ENCODE measurements at places on chromosomes 3 and 15.

DNA sequence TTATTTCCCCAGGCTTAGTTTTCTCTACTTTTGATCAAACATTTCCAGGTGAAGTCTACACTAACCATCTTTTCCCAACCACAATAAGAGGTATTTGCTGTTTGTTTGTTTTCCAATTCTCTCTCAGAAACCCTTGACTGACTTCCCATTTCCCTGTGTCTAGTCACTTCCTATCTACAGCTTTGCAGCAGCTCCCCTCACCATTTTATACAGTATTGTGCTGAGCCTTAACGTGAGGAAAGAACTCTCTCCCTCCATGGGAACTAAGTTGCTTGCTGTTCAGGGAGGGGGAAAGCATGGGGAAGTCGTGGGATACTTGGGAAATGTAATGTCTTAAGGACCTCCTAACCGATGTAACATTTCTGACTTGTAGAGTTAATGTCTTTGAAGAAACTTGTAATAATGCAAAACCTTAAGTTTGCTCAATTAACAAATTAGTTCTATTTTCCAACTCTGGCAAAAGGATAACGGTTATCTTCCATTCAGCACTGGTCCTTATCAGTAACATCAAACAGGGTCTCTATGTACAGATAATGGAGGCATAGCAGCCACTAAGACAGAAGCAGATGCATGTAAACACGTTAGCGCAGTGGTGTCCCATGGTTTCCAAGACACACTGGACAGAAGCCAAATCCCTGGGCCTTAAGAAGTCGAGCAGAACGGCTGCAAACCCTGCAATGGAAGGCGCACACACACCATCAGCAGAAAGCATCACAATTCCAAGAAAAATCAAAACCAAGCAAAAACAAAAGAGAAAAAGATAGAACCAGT, 39.7 kb downstream of the NPTN start:
- DNase-seq: no peak

DNA sequence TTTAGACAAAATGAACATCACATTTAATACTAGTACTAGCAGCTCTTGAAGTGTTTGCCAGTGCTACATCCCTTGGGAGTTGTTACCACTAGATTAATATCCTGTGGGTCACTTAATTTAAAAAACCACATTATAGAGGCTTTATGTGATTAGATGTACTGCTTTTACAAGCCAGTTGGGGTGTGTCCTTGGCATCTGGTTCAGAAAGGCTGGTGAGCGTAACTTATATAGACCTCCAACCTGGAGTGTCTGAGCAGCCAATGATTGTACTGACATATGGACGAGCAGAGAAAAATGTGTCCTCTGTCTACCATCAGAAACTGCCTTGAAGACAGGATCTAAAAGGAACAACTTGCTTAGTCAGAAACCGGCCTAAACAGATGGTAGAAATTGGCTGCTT, 306.2 kb upstream of the ATP11B start:
- DNase-seq: no peak

GRCh38 chr15:53193149-53193548, 403.0 kb upstream of the ONECUT1 start:
- DNase-seq: no peak

GRCh38 chr15:70479056-70479455, 284.3 kb downstream of the UACA start:
- no peak for DNase-seq

DNA sequence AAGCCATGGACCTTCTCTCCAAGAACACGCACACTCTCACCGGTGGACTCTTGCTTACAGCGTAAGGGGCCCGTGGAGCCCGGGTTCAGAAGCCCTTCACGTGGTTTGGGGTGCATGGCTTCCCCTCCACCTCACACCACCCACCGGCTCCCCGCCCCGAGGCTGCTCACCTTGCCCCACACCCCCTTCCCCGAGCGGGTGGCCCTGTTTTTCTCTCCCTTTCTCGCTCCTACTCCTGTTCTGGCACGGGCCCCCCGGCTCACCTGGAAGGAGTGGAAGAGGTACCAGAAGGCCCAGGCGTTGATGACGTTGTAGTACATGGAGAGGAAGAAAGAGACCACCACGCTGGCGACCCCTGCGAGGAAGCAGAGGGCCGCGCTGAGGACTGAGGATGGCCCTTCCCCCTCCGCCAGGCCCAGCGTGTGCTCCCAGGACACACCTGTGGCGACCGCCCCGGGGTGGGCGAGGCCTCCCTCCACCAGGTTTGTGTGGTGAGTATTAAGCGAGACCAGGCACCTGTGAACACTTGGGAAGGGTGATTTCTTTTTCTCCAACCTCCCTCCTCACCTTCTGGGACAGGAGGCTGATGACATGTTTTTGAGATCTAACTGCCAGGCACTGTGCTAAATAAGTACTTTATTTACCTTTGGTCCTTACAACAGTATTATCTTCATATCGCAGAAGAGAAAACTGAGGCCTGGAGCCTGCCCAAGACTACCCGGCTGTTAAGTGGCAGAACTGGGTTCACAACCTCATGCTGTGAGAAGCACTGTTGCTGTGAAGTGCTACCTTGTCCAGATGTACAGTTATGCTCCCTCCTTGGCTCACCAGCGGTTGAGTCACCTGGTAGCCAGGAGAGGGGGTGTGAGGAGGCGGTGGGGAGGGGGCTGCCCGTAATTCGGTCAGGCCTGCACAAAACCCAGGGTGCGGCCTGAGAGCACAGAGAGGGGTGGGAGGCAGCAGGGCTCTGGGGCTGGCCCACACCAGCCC, 16.3 kb downstream of the SLC6A20 start:
- DNase-seq: no peak

DNA sequence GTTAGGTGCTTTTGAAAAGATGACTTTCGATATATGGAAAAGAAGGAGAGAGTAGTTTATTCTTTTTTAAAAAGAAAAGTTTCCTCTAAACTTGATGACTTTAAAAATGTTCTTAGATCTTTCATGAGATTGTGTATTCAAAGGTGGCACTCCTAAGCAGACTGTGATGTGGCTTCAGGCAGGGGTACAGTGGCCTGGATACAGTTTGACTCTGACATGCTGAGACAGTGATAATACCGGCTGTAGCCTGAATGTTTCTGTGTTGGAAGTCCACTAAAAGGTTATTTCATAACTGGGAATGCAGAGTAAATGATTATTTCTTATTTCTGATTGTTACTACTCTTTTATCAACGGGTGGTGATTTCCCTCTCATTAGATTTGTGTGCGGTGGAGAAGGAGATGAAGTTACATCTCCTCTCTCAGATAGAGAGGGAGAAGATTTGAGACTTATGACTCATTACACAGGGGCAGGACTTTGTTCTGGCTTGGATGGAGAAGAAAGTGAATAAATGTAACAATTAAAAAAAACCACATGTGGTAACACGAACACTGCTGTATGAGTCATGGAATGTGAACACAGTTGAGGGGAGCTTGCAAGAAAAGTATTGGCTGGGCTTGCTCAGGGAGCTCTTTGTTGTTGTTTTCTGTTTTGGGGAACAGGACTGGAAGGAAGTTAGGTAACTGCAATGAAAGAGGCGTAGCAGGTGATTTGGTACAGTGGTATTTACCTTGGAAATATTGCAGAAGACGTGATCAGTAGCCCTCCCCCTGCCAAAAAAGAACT, 21.6 kb downstream of the SPTSSB start:
- DNase-seq: peak; percentile 89

DNA sequence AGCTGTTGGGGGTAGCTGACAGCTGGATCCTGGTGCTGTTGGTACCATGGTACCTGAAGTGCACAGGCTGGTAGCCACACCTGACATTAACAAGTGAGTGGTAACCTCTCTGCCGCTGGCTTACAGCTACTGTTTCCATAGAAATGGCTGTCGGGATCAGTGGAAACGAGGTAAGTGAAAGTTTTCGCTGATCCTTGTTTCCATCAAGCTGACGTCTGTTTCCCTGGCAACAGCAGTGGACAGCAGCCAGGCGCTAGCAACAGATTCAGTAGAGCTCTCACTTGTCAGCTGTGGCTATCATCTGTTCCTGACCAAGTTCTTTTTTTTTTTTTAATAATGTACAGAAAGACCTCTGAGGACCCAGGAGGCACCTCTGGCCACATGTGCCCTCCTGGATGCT, 166.2 kb downstream of the CHDH start:
- DNase-seq: no peak

- no peak for DNase-seq
These were observed 211.3 kb upstream of the CHRM5 start for GRCh38 chr15:33756961-33757360.

DNA sequence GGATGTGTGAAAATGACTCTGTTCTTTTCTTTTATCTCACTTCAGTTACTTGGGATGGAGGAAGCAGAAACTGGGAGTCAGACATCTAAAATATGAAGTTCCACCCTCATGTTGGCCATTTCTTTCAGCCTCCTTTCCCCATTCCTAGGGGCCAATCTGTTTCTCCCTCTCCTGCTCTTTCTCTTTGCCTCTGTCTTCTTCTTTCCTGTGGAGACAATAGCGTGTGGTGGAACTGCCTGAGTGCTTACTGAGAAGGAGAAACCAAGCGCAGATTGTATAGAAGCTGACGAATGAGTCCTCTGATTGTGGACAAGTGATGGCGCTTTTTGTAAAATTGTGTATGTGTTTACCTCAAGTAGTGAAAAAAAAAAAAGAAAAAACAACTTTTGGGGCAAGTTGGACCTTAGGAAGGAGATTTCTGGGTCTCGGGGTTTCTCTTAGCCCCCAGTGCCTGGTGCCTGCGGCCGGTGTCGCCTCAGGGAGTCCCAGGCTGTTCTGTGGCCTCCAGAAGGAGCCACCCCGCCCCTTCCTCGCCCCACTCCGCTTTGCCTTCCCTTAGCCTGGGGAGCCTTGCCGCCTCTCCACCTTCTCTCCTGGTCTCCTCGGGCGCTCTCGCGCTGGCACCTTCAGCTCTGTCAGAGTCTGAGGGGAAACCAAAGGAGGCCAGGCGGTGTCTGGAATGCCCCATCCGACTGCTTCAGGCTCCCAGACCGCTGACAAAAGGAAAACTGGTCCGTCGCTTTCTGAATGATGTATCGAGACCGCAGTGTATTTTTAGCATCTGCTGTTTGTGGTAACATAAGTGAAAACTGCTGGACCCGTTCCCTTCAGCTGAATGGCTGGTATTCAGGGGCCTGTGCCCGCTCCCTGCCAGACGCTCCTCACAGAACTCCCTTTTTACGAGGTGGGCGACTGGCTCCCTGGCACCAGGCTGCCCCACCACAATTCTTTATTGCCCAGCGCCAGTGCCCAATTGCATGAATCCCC, 30.1 kb downstream of the SCG5 start:
- peak; percentile 94 for DNase-seq

- no peak for DNase-seq
These were observed 607.8 kb downstream of the SI start for GRCh38 chr3:164470471-164470870.

DNA sequence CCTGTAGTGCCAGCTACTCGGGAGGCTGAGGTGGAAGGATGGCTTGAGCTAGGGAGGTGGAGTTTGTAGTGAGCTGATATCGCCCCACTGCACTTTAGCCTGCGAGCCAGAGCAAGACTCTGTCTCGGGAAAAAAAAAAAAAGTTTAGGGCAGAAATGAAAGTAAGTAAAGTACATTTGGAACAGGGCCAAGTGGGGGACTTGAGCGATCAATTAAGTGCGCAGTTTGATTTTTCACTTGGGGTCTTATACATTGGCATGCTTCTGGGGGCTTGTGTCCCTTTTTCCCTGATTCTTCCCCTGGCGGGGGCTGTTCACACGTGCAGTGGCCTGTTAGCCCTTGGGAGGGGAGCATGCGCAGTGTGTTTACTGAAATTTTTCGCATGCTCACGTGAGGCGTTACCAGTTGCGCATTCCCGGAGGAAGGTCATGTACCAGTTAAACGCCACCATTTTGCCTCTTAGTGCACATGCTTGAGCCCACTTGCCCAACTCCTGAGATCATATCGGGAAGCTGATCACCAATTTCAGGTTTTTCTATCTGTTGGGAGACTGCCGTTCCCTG, 42.0 kb downstream of the GALNT15 start:
- no peak for DNase-seq

Data from AG10803 (cell line).